ENCODE measurements at places on chromosomes 3 and 15.

DNA sequence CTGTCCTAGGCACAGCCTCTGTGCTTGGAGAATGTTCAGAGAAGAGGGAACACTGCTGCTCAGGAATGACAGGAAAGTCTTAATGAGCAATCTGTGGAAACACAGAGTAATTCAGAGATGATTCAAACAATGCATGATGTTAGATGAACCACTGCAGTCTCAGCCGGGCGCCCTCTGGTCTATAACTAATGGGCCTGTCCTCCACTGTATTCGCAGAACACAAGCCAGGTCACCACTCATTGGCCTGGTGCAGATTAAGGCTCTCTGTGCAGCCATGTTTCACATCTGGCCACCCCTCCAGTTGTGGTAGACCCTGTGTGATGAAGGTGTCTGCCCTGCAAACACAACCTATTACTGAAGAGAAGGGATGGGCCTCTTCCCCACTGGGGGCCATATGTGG is 281.7 kb upstream of the ROPN1 start:
- no peak for DNase-seq

GRCh38 chr15:23073890-23074646 is 34.7 kb upstream of the TUBGCP5 start:
- DNase-seq = no peak

DNA sequence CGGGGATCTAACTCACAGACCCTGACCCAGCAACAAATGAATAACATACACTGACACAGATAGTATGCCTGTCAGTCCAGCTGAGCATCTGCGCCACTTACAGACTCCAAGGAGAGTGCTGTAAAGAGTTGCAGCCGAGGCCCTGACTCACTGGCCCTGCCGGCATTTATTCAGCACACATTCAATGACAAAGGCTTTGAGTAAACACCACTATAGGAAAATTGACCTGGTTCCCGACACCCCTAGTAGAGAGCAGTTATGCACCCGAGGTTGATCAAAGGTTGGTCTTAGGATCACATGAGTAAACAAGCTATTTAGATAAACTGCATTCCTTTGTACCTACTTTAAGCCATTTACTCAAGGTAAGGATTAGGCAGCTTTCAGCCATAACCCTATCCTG is 22.7 kb downstream of the LARS2 start:
- no peak for DNase-seq

DNA sequence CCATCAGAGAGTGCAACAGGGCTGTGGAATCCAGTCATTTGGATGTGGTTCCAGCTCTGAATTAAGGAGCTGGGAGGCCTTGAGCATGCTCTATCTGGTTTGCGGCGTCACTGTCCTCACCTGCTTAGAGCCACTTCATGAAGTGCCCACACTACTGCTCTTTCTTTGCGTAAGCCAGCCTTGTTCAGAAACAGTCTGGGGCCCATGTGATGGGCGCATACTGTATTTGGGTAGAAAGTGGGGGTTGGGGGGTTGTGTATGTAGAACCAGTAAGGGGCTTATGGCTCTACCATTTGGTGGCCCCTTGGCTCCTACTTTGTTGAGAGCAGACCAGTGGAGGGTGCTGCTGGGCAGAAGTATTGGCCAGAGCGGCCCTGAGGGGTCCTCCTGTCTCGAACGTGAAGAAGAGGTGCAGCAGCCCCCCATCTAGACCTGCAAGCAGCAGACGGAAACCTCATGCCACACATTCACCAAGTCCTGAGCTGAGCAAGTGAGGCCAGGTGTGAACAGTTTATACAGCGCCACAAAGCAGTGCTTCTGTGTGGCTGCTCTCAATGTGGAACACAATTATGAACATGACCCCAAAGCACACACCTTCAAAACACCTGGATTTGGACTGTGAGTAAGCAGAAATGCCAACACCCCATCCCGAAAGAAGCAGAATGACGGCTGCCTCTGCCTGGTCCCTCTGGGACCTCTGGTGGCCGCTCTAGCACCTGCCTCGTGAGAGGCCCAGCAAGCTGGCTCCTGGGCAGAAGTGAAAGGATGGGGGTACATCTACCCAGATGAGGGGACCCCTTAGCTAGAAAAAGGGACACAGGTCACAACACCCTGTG is 26.6 kb downstream of the SRPRB start:
- DNase-seq = no peak

DNA sequence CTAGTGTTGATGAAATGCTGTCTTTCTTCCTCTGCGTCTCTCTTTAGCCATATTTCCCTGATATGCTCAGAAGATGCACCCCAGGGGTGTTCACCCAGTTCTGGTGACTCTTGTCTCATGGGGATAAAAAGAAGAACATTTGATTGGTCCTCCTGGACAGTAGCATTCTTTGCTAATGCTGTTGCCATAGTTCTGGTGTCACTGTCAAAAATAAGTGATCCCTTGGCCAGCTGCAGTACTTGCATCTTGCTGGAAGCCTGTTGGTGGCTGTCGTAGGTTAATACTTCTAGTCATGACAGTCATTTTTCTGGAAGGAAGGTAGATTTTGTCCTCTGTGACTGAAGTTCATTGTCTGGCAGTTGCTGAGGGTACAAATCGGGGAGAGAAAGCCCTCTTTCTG is 124.5 kb downstream of the UNC13C start:
- DNase-seq = no peak

DNA sequence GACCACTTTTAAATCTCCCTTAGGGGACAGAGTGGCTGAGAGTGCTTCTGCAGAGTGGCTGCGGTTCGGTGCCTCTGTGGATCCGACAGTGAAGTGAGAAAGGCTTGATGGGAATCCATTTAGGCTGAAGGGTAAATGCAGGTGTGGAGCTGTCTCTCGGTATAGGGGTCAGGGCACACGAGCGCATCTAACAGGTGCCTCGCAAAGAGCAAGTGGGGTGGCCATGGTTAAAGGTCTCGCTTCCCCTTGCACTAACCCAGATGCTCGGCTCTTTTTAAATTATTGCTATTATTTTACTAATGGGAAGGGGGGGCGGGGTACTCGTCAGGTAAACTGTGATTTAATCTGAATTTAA is 598 bp upstream of the GJD2 start:
- DNase-seq = no peak

- DNase-seq = no peak
Observed at GRCh38 chr3:39126532-39127071, 19.1 kb downstream of the TTC21A start.

- DNase-seq = no peak
Observed at GRCh38 chr15:67187351-67187854, 67.1 kb downstream of the AAGAB start.

GRCh38 chr3:130529486-130530215 is 12.7 kb downstream of the COL6A6 start:
- no peak for DNase-seq

GRCh38 chr3:115784739-115785536 is 161.6 kb downstream of the GAP43 start:
- no peak for DNase-seq

GRCh38 chr15:90956274-90957030 is 1.8 kb downstream of the RCCD1 start:
- peak; percentile 35 for DNase-seq
